ENCODE measurements at places on chromosomes 7 and 10. TPM values are rescaled to one million over a fixed set of nuclear protein-coding genes. Genes with fewer than 3 reads are reported as not detected.

DNA sequence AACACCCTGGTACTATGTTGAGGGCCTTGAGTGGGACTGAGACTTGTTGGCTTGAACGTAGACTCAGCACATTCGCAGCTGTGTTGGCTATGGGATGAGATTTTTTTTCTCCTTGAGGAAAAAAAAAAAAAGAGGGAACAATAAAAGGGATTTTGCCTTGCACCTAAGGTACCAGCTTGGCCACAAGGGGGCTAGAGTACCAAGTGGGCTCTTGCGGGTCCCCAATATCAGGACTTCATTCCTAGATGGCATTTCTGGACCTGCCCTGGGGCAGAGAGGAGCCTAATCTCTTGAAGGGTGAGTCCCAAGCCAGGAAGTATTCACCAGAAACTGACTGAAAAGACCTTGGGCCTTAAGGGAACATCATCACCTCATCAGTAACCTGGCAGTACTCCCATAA, 1083.6 kb upstream of the PHF14 start:
- no peaks in the 10 kb centered on the region for H3K4me1 ChIP-seq
- no peaks in the 10 kb centered on the region for H3K27me3 ChIP-seq
- no peak for DNase-seq
- no peak overlapping the region for H3K27ac ChIP-seq
- no peaks in the 10 kb centered on the region for H3K36me3 ChIP-seq
- H3K4me3 ChIP-seq: no peak overlapping the region

- no peak overlapping the region for H3K4me3 ChIP-seq
- H3K27me3 ChIP-seq: no peaks in the 10 kb centered on the region
- no peaks in the 10 kb centered on the region for H3K4me1 ChIP-seq
Measured at GRCh38 chr10:131094527-131095312, 216.8 kb downstream of the TCERG1L start.

- H3K4me1 ChIP-seq: no peaks in the 10 kb centered on the region
- no peak overlapping the region for H3K27ac ChIP-seq
- peaks cover 5% of the 10 kb centered on the region for H3K27me3 ChIP-seq
- H3K4me3 ChIP-seq: no peak overlapping the region
- no peaks in the 10 kb centered on the region for H3K36me3 ChIP-seq
Measured at GRCh38 chr10:50929670-50930069, 44.2 kb upstream of the A1CF start.

- H3K27ac ChIP-seq: peak overlapping the region; percentile 85
- no peaks in the 10 kb centered on the region for H3K27me3 ChIP-seq
- H3K4me3 ChIP-seq: peak overlapping the region; percentile 35
Measured at GRCh38 chr10:132518572-132519381, 18.8 kb upstream of the INPP5A start.

DNA sequence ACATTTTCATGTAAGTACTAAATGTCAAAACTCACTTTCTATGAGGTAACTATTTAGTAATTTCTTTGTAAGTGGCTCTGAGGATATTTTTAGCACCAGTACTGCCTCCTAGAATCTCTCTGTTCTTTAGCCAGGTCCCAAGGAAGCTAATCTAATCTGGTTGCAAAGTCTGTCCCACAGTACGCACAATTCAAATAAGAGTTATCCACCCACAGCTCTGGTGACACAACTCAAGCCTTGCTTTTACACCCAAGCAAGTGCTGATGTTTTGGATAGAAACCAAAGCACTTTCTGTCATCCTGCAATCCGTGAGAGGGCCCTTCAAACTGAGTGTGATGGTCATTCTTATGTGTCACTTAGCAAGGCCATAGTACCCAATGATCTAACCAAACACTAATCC, 14.5 kb downstream of the GIMAP5 start:
- H3K27me3 ChIP-seq: no peaks in the 10 kb centered on the region
- no peak overlapping the region for H3K4me3 ChIP-seq
- no peak for DNase-seq
- H3K27ac ChIP-seq: no peak overlapping the region
- no peaks in the 10 kb centered on the region for H3K36me3 ChIP-seq

DNA sequence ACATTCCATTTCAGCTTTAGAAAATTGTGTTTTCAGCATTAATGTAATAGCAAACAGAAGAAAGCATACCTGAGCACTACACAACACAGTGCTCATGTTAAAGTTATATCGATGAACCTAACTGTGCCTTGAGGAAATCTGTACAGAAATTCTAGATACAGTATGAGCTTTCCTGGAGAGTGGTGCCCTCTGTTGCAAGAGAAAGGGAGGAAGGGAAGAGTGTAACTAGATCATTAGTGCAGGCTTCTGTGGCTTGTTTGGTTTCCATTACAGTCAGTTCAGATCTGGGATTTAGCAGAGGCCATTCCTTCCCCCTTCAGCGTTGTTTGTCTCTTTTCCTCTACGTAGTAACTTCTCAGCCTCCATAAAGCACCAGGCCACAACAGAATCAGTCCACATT, 139.7 kb downstream of the HTR7 start:
- H3K4me1 ChIP-seq: no peaks in the 10 kb centered on the region
- H3K4me3 ChIP-seq: no peak overlapping the region
- no peaks in the 10 kb centered on the region for H3K27me3 ChIP-seq

- H3K4me3 ChIP-seq: no peak overlapping the region
- no peak overlapping the region for H3K27ac ChIP-seq
- no peaks in the 10 kb centered on the region for H3K4me1 ChIP-seq
Measured at GRCh38 chr10:71076473-71077142, 135.8 kb upstream of the UNC5B start.

DNA sequence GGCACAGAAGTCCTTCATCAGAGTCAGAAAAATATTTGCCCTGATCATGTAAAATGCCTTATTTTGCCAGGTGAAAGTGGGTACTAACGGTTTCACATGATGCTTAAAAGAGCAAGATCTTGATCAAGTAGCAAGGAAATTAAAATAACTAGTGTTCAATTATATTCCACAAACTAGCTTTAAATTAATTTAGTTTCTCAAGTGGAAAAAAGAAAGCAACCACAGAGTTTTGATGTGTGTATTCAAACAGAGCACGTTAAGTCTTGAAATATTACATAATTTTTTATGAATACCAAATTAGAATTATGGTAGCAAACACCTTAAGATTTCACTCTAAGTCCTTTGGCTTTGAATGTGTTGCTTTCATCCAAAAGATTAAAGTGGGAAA, 47.3 kb downstream of the PIP4K2A start:
- no peaks in the 10 kb centered on the region for H3K36me3 ChIP-seq
- no peak for DNase-seq
- no peak overlapping the region for H3K27ac ChIP-seq
- no peaks in the 10 kb centered on the region for H3K27me3 ChIP-seq
- H3K4me3 ChIP-seq: no peak overlapping the region

The DGKI gene
- total RNA-seq: 0.09 TPM

The ARHGEF5 gene
- 39.5 TPM for total RNA-seq

GRCh38 chr10:29689001-29689400, 54.2 kb upstream of the SVIL start:
- H3K4me1 ChIP-seq: peaks cover 46% of the 10 kb centered on the region
- no peak overlapping the region for H3K4me3 ChIP-seq
- H3K27me3 ChIP-seq: no peaks in the 10 kb centered on the region

- no peak overlapping the region for H3K27ac ChIP-seq
- no peaks in the 10 kb centered on the region for H3K4me1 ChIP-seq
- no peaks in the 10 kb centered on the region for H3K27me3 ChIP-seq
- no peak for DNase-seq
- H3K36me3 ChIP-seq: no peaks in the 10 kb centered on the region
Measured at GRCh38 chr7:33854178-33854577, 51.2 kb upstream of the BMPER start.

- H3K27me3 ChIP-seq: no peaks in the 10 kb centered on the region
- no peak overlapping the region for H3K27ac ChIP-seq
- H3K36me3 ChIP-seq: peaks cover 23% of the 10 kb centered on the region
- H3K4me1 ChIP-seq: peaks cover 40% of the 10 kb centered on the region
- no peak overlapping the region for H3K4me3 ChIP-seq
Measured at GRCh38 chr10:70560511-70560941, 42.0 kb downstream of the PRF1 start.

GRCh38 chr7:24974026-24974832, 5.7 kb downstream of the OSBPL3 start:
- H3K4me1 ChIP-seq: peaks cover 16% of the 10 kb centered on the region
- DNase-seq: no peak
- no peak overlapping the region for H3K27ac ChIP-seq
- H3K4me3 ChIP-seq: no peak overlapping the region
